Activated CD4-positive, alpha-beta memory T cell treated with anti-CD3 and anti-CD28 coated beads, Interleukin-2, amount 10 ng/mL, durations not matched to agents 7 days and 5 days (primary cell): ENCODE measurements at places on chromosomes 3 and 15.
A peak's percentile ranks its signal among the peaks of the same experiment; 100 is the strongest.

GRCh38 chr3:115646027-115646690, 22.8 kb downstream of the GAP43 start:
- no peak for DNase-seq

GRCh38 chr3:188901671-188902287, 270.0 kb upstream of the TPRG1 start:
- no peak for DNase-seq

DNA sequence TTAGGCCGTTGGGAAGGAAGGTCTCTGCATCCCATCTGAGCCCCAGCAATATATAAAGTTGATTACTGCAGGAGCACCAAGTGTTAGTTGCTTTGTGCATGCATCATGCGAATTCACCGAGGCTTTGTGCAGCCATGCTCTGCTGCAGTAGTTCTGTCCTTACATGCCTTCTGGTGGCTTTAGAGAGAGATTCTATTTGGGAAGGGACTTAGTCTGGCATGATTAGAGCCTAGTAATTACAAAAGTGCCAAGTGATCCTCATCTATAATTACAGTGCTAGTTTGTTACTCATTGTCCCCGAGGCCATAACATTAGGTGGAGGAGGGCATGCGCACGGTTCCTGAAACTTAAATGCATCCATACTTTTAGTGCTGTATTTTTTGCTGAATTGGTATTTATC, 353.6 kb downstream of the CNTN4 start:
- no peak for DNase-seq

GRCh38 chr3:124217542-124217941, 225.6 kb upstream of the ROPN1 start:
- peak; percentile 33 for DNase-seq

GRCh38 chr3:58099865-58100264, 91.6 kb downstream of the FLNB start:
- DNase-seq: no peak

GRCh38 chr3:138842483-138843188, 7.9 kb upstream of the PIK3CB start:
- no peak for DNase-seq
